CD8-positive, alpha-beta memory T cell (primary cell): ENCODE measurements at places on chromosomes 3 and 15.

DNA sequence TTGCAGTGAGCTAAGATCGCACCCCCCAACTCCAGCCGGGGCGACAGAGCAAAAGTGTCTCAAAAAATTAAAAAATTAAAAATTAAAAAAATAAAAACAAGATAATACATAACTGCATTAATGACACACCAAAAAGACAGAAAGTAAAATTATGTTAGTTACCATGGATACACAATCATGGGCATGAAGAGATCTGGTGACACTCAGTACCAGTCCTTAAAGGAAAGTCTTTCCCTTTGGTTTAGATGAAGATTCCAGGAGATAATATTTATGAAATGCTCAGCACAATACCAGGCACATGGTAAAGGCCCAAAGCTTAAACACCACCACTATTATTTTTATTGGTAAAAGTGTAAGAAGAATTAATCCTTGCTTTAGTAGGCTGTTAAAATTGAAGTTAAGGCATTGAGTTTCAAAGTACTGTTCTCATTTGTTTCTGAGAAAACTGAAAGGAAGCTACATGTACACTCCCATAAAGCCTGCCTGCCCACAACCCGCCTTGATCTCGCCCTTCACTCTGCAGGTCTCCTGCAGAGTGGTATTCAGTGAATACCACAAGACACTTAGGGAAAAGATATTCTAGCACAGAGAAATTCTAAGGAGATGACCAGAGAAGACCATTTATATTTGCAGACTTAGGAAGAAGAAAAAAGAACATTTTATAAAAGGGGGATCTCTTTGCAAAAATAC is 52.3 kb downstream of the SUCLG2 start:
- no peak for DNase-seq

- DNase-seq, result no peak
These were observed 76.8 kb upstream of the SOX14 start for GRCh38 chr3:137687181-137687879.

- DNase-seq, result no peak
These were observed 9.0 kb downstream of the SNAPC5 start for GRCh38 chr15:66488525-66488924.

DNA sequence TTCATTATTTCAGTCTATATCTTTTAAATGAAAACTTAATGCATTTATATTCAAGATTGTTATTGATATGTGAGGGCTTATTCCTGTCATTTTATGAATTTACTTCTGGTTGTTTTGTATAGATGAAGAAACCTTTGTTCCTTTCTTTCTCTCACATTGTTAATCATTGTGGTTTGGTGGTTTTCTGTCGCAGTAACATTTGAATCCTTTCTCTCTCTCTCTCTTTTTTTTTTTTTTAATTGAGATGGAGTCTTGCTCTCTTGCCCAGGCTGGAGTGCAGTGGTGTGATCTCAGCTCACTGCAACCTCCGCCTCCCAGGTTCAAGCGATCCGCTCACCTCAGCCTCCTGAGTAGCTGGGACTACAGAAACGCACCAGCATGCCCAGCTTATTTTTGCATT is 22.1 kb downstream of the AGBL1 start:
- no peak for DNase-seq

DNA sequence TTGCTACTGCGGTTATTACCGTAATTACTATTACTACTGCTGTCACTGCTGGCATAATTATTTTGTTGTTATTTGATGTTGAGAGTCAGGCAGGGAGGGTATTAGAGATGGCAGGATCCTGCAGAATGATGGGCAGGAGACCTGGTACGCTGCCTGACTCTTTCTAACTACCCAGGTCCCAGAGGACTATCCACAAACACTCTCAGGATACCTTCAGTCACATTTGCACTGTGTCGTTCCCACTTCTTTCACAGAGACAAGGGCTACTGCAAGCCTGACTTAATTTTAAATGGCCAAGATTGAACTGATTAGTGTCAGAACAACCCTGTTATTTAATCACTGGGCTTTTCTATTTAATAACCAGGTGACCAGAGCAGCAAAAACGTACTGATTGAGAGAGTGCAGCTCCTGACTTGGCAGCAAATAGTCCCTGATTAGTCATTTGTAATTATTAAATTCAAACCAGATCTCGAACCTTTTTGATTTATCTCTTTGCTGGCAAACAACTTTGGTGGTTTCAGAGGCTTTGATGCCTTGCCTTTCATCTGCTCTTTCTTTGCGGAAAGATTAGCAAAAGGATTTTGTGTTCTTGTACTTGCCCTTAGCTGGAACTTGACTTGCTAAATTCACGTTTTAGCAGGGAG is 88.8 kb upstream of the ARHGEF3 start:
- no peak for DNase-seq

DNA sequence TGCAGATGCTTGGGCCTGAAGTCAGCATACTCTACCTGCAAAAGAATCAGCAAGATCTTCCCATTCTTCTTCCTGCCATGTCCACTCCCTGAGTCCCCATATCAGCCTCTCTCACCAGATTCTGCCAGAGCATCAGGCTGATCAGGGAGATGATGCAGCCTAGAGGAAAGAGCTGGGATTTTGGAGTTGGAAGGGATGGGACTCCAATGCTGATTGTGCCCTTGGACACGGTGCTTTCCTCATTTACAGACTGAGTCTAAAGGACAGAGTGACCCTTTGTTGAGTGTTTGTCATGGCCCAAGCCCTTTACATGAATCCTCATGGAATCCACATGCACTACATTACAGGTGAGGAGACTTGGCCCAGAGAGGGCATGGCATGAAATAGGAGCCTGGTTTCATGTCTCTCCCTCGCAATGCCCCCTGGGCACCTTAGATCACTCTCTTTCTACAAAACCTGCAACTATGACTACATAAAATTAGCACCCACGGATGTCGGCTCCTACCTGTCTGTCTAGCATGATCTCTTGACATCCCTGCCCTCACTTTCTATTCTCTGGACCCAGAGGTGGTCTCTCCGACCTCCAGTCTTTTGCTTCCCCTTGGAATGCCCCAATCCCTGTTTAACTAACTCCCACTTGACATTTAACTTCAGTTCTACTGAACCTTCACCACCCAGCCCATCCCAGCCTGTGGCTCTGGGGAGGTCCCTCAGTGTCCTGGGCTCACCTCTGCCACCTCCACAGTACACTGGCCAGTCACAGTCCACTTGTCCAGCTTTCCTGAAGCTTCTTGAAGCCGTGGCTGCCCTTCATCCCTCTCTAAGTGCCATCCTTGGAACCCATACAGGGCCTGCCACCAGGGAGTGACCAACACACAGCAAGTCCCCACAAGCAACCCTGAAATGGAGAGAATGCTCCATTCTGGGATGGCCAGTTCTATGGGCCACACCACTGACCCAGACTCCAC is 173.5 kb downstream of the ABHD5 start:
- no peak for DNase-seq

GRCh38 chr3:105502333-105502732 is 135.6 kb downstream of the ALCAM start:
- DNase-seq, result no peak

DNA sequence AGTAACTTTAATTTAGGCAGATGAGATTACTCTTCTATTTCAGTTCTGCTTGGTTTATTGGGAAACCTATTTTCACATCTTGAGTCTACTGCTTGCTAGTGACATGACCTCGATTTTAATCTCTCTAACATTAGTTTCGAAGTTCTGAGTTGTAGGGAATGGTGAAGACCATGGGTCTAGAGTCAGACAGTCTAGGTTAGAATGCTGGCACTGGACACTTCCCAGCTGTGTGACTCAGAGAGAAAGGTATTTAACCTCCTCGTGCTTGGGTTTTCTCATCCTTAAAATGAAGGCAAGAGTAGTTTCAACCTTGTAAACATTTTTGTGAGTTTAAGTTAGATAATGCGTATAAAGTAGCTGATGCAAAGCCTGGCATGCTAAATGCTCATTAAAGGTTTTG is 422.1 kb downstream of the GRM7 start:
- no peak for DNase-seq

DNA sequence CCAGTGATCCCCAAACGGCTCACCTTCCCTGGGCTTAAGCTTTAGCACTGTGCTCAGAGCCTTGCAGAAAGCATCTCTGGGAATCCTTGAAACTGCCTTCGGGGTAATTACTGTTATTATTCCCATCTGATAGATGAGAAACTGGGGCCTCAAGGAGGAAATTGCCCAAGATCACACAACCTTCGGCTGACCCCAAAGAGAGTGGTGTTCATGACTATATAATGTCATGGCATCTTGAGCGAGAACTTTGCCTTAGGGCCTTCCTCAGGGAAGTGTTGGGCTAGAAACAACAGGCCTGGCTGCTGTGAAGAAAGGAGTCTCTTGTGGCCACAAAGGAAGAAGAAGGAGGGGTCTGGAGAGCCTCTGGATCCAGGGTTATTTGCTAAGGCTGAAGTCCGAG is 388.7 kb upstream of the CFAP20DC start:
- DNase-seq, result no peak
